ENCODE measurements at places on chromosomes 11 and 22.
A peak's percentile ranks its signal among the peaks of the same experiment; 100 is the strongest.

GRCh38 chr11:46625406-46625805 is 8.1 kb downstream of the ATG13 start:
- DNase-seq: no peak

GRCh38 chr11:100874203-100874602 is 187.1 kb downstream of the ARHGAP42 start:
- no peak for DNase-seq

DNA sequence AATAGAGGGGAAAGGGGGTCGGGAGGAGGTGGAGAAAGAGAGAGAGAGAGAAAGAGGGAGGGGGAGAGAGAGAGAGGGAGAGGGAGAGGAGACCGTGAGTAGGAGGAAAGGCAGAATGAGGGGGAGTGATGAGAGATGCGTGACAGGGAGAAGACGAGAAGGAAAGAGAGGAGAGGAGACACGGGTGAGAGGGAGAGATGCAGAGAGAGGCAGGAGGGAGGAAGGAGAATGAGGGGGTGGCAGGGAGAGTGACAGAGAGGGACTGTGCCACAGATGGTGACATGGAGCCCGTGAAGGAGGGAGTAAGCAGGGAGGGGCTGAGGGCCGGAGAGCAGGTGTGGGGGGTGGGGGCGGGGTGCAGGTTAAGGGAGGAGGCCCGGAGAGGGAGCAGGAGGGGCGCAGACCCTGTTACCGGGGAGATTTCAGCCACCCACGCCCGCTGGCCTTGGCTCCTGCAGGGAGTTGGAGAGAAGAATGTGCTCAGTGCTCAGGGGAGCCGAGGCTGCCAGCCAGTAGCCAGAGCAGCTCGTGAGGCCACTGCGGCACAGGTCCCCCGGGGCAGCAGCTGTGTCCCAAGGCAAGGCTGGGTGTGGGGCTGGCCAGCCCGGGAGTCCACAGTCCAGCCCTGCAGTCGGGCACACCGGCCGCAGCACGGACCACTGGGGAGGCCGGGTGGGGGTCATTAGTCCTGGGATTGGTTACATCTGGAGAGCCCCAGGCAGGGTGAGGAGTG is at the start of gene SSTR3:
Gene SSTR3 (minus strand): TSS at position 304 of the 733 bp plus-strand sequence. CDS start 4,674 bp downstream, outside the sequence.
- DNase-seq: peak; percentile 71

- DNase-seq: no peak
Observed at GRCh38 chr11:95792200-95792599, 1.9 kb downstream of the CEP57 start.

- no peak for DNase-seq
Observed at GRCh38 chr22:22870577-22871404, 16.8 kb upstream of the IGLL5 start.

GRCh38 chr11:78938971-78939370 is 364.3 kb upstream of the NARS2 start:
- DNase-seq: no peak

GRCh38 chr11:130159657-130160497 is at the start of gene ST14:
Gene ST14 (plus strand): TSS chr11:130159782. CDS start chr11:130159980, 198 bp downstream.
- peak; percentile 67 for DNase-seq

GRCh38 chr11:134583397-134583990 is 171.5 kb upstream of the B3GAT1 start:
- no peak for DNase-seq
